ENCODE measurements at places on chromosomes 5 and 9. TPM values are rescaled to one million over a fixed set of nuclear protein-coding genes. Genes with fewer than 3 reads are reported as not detected.

The SOWAHA gene
- total RNA-seq: 0.06 TPM

The PCDHB4 gene
- not detected for total RNA-seq

The PDE6A gene
- total RNA-seq: not detected

The LRRC70 gene
- total RNA-seq: 0.23 TPM

The CCDC171 gene
- total RNA-seq: 2.1 TPM

The TTC23L gene
- total RNA-seq: 0.57 TPM

The RAD1 gene
- total RNA-seq: 48.2 TPM

The OR13F1 gene
- not detected for total RNA-seq

The CDH9 gene
- total RNA-seq: not detected

The ADAMTS19 gene
- not detected for total RNA-seq

The C5orf58 gene
- total RNA-seq: not detected

The CCDC69 gene
- 36.6 TPM for total RNA-seq

The FYB1 gene
- total RNA-seq: 45.3 TPM

The CD274 gene
- total RNA-seq: 20.3 TPM

The PFN3 gene
- total RNA-seq: not detected

The HEXB gene
- 60.6 TPM for total RNA-seq

The PTCH1 gene
- 10.8 TPM for total RNA-seq

The PCDHB12 gene
- not detected for total RNA-seq

The PKN3 gene
- total RNA-seq: 10.2 TPM

The PCAT7 gene
- not detected for total RNA-seq

The PCDHA12 gene
- not detected for total RNA-seq

The SPINK5 gene
- not detected for total RNA-seq

The PCDHB7 gene
- total RNA-seq: not detected

All from activated CD8-positive, alpha-beta memory T cell treated with anti-CD3 and anti-CD28 coated beads for 36 hours (primary cell).